ENCODE measurements at places on chromosomes 4 and X.

- no peak for DNase-seq
Observed at GRCh38 chr4:158580064-158580463, 58.4 kb downstream of the RXFP1 start.

- DNase-seq, result no peak
Observed at GRCh38 chr4:170849969-170850368, 760.2 kb upstream of the AADAT start.

GRCh38 chrX:7132335-7133049, 15.0 kb upstream of the STS start:
- DNase-seq, result peak; percentile 73

- no peak for DNase-seq
Observed at GRCh38 chrX:39298821-39299220, 497.6 kb downstream of the MID1IP1 start.

DNA sequence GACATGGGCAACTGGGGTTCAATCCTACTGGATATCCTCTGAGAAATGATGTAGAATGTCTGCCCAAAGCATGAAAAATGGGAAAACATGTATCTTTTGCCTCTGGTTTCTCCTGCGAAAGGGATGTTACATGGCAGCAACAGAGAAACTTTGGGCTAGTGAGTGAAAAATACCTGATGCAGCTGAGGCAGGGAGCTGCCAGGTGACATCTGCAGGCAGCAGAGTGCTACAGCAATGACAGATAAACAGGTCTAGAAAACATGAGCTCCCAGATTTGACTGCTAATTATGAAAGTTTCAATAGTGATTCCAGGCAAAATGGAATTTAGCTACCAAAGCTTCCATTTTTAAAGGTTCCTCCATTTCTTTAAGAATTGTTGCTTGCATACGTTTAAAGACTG, 4.8 kb upstream of the CXCL1 start:
- no peak for DNase-seq

DNA sequence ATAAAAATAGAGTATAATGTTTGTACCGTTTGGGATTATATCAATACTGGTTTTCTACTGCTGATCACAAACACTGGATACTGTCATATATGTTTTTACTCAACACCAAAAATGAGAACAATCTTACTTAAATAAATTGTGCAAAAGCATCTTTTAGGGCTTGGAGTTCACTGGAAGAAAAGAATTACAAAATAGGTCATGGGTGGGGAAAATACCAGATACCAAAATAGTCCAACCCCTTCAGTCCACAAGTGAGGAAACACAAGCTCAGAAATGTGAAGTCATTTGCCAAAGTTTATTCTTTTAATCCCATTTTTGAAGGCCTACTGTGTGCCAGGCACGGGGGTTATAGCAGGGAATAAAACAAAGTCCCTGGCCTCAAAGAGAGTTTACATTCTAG, 64.4 kb downstream of the ADGRG2 start:
- DNase-seq, result no peak

- DNase-seq, result no peak
Observed at GRCh38 chrX:66005830-66006449, 33.9 kb downstream of the VSIG4 start.

GRCh38 chr4:74738464-74739143, 55.7 kb downstream of the BTC start:
- DNase-seq, result peak; percentile 31

DNA sequence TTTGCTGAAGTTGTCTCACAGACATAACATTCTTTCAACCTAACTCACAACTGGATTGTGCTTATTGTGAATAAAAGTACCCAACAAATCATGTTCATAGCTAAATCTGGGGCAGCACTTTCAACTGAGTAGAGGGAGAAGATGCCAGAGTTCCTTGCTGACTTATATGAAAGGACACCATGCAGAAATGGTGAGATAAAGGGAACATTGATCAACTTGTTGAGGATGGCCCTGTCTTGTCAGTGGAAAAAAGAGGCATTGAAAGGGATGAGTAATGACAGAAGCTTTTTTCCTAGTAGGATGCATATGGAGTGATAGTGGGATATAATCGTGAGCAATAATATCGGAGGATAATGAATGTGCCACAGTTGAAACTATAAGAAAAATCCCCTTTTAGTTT, 221.7 kb downstream of the ARHGAP24 start:
- no peak for DNase-seq

DNA sequence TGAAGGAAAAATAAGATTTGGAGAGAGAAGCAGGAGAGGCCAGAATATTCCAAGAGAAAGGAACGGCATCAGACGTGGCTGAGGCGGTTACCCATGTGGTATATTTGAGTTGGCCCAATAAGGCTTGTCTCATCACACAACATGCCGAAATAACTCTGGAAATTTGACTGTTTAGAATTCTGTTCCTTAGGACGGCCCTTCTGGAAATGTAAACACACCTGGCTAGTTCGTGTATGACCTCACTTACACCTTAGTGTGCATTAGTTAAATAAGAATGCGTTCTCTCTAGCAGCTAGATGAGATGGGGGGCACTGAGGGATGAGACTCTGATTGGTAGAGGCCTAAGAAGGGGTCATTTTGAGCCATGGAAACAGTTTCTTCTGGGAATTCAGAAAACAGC, 33.2 kb upstream of the PLAC1 start:
- no peak for DNase-seq

DNA sequence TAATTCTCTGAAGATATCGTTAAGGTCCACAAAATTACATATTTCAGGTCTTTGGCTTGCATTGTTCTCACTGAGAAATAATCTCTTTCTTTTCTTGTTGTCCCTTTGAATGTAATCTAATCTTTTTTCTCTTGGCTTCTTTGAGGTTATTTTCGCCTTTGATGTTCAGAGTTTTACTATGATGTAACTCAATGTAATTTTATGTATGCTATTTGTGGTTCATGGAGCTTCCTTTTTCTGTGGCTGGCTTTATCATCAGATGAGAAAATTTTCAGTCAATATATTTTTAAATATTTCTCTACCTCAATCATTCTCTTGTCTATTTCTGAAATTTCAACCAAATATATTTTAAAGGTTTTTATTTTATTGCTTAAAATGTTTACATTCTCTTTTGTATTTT, 672.2 kb downstream of the TRAM1L1 start:
- DNase-seq, result no peak

GRCh38 chrX:123698979-123699520, 33.8 kb downstream of the THOC2 start:
- DNase-seq, result no peak

GRCh38 chr4:180058691-180059215, 2184.4 kb upstream of the TENM3 start:
- DNase-seq, result peak; percentile 43

DNA sequence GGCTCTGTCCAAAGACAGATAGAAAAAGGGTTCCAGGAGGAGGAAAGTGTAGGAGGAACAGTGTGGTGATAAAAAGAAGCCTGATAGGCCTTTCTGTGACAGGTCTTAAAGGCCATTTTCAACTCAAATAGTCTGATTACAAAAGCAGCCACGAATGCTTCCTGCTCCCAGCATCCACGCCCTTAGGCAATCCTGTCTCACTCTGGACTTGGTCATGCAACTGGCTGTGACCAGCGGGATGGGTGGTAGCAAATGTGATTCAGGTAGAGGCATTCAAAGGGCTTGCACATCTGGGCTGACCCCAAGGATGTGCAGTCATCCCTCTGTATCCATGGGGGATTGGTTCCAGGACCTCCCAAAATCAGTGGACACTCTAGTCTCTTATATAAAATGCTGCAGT, 14.4 kb upstream of the SEPSECS start:
- DNase-seq, result no peak

DNA sequence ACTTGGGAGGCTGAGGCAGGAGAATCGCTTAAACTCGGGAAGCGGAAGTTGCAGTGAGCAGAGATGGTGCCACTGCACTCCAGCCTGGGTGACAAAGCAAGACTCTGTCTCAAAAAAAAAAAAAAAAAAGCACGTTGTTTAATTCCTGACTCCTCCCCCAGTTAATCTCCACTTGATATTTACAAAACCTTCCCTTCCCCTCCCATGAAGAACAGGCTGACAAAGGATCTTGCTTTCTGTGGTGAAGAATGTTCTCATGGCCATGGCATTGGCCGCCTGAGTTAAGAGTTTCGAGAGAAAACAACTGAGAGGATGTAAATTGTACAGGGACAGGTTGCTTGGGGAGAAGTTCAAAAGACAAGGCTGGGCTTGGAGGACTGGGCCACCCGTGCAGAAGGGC, 168.2 kb upstream of the BCOR start:
- DNase-seq, result no peak

- DNase-seq, result peak; percentile 64
Observed at GRCh38 chr4:110510955-110511544, 35.1 kb downstream of the ENPEP start.

DNA sequence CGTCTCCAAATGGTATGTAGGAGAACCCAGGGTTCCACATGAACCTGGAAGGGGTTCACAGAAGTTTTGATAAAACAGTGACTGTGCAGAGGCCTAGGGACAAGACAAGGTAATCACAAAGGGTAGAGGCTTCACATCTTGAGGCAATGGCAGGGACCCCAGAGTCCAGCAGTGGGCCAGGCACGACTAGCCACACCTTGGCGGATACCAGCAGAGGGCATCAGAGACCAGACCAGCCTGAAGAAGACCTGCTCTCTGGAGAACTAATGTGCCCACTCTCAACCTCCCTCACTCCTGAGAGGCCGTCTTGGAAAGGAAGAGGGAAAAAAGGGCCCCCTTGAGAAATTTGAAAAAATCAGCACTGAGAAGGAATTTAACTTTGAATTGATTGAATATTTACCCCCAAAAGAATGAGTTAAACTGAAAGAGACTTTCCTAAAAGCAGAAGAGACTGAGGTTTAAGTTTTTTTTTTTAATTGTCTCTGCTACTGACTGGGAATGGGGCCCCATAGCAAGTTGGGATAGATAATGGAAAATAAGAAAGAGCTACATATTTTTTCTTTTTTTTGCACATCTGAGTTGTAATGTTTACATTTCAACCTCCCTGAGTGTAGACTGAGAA, 243.8 kb upstream of the JADE1 start:
- no peak for DNase-seq

DNA sequence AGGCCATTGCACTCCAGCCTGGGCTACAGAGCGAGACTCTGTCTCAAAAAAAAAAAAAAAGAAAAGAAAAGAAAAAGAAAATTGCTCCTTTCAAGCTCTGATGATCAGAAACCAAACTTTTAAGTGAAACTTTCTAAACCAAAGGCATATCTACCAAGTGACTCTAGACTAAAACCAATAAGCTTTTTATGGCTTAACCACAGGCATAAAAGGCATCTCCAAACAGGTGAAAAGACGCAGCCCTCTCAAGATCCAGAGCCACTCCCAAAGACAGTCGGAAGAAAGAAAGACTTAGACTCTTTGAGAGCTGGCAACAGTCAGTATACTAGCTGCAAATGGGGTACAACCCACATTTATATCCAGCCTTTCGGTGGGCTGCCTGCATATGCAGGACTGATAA, 117.1 kb upstream of the AP1S2 start:
- DNase-seq, result no peak

DNA sequence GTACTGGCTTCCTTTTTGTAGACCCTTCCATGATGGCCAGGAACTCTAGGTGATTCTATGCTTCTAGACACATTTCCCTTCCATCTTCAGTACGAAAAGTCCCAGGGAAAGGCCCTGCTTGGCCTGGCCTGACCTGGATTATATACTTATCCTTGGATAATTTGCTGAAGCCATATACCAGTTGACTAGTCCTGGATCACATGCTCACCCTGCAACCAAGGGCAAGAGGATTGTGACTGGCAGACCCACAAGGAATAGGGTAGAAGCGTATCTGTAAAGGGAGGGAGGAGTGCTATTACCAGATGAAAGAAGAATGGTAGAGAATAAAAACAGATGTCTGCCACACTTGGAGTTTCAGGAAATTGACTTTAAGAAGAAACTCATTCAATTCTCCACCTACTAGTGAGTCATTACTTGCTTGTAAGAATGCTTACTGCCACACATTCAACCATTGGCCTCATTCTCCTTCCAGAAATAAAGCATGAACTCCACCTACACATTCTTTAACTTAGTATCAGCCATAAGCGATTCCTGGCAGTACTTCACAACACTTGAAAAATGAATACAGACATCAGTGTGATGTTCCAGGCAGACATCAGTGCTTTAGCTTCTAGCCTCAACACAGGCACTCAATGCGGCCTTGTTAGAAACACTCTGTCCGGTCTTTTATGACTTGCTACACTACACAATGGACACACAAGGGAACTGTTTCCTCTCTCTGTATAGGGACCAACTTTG, 141.8 kb downstream of the CBR4 start:
- DNase-seq, result peak; percentile 97

- no peak for DNase-seq
Observed at GRCh38 chr4:164871673-164872072, 5.3 kb upstream of the APELA start.

- DNase-seq, result no peak
Observed at GRCh38 chrX:22351966-22352365, 79.3 kb downstream of the CBLL2 start.

DNA sequence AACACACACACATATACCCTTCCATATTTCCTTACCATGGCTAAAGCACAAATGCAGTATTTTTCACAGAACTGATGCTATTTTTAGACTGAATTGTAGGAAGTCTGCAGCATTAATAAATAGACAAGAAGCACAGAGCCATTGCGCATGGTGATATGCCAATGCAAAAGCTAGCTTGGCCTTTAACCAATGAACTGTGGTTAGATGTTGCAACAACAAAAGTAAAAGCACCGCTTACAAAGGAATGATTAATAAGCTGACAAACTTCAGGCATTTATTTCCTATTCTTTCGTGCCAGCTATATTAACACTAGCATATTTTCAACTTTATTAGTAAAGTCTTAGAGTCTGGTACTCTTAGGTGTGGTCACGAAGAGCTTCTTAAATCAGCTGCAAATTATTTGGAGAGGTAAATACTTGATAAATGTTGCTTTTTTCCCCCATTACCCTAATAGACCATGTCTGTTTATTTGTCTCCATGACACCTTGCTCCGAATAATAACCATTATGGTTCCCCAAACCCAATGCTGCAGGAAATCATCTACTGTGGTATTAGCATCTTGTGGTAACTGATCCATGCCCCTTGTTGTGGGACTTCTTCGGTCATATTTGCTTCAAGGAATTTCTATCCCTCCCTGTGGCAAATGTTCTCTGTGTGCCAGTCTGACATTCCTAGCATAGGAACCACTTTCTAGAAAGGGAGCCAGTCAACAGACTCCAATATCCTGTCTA, 306.1 kb upstream of the TAPT1 start:
- peak; percentile 92 for DNase-seq

DNA sequence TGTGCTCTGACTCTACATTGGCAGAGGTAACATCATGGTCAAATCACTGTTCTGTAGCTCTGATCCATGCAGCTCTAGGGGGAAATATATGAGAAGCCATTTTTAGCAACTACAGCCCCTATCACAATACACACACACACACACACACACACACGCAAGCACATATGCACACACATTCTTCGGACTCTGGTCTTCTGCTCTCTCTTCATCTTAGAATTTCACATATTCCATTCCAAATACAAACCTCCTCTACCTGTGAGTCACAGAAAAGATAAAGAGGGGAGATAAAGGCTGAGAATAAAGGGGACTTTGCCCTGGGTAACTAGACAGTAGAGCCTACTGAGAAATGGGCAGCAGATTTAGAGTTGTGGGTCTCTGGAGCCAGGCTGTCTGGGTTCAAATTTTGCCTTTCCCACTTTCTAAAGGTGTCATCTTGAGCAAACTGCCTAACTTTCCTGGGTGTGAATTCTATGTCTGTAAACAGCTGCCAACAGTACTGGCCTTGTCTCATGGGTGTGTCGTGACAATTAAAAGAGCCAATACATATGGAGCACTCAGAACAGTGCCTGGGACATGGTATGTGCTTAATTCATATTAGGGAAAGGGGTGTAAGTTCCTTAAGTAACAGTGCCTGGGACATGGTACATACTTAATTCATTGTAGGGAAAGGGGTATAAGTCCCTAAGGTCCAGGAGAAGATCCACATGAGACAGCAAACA, 11.6 kb upstream of the RASL11B start:
- DNase-seq, result no peak

GRCh38 chr4:24603343-24603742, 19.0 kb upstream of the DHX15 start:
- DNase-seq, result no peak

All from fibroblast of skin of right quadriceps (primary cell).